ENCODE measurements at places on chromosomes 11 and 22.

GRCh38 chr11:111417011-111417765 is 38.1 kb upstream of the POU2AF1 start:
- DNase-seq = no peak

DNA sequence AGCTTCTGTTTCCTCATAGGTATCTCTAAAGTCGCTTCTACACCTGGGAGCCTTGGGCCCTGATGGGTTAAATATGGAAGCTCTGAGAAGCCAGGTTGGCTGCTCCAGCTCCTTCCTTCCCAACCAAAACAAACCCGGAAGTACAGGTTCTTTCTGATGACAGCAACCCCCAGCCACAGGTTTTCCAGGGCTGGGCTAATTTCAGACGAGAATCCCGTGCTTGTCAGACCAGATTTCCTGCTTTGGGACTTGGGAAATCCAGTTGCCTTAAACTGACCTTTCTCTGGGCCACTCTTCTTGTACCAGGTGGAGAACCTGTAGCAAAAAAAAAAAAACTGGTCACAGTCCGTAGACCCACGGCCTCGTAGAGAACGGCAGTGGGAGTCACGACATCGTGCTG is 51.9 kb downstream of the RBX1 start:
- DNase-seq = no peak

DNA sequence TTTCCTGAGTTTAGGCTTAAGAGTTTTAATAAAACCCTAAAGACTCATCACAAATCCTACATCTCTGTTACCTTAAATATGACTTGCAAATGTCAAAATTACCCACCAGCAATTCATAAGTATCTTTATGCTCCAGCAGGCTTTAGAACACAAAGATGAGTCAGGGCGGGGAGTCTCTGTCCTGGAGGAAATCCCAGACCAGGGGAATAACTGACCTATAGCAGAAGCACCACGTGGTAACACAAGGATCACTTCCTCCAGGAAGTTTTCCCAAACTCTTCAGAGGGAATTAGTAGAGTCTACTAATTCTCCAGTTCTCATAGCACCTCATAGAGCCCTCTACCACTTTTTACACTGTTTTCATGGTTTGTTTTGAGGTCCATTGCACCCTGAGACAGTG is 217.0 kb downstream of the NAV2 start:
- DNase-seq = no peak

DNA sequence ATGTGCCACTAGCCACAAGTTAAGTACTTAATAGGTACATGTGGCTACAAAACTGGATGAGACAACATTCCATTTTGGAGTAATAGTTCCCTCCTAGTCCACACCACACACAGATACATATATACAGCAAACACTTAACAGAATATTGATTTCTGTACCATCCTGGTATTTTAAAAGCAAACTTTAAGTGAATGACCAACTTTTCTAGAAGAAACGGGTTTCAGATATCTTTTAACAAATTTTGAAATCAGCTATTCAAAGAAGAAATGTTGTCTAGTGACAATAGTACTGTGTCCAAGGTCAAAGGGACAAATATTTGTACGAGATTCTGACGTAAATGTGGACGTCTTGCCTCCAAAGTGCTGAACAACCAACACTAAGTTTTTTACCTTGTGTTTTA is 12.3 kb upstream of the CARD16 start:
- no peak for DNase-seq

- no peak for DNase-seq
Observed at GRCh38 chr22:50604256-50605001, 3.8 kb downstream of the MAPK8IP2 start.

- no peak for DNase-seq
Observed at GRCh38 chr11:2808850-2809846, 76.4 kb downstream of the CDKN1C start.
